ENCODE measurements at places on chromosomes 11 and 22.

GRCh38 chr22:33806191-33806590, 114.1 kb downstream of the LARGE1 start:
- DNase-seq: no peak

DNA sequence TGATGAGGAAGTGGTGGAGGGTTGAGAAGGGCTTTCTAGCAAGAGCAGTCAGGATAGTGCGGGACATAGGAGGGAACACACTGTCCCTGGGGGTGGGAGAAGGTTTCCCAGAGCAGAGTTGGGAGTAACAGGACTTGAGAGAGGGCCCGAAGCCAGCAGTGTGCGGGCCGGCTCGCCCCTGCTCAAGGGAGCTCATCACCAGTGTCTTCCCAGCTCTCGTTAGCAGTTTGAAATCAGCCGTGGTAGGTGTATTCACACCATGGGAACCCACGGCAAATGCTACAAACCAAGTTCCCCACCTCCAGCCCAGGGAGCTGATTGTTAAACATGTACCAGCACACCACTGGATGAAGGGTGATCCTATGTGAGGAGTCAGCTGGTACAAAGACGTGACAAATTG, 66.2 kb upstream of the EIF3D start:
- DNase-seq: no peak

GRCh38 chr22:22010358-22010757, 27.8 kb upstream of the TOP3B start:
- DNase-seq: no peak

- no peak for DNase-seq
Measured at GRCh38 chr22:40434106-40434505, 63.7 kb downstream of the SGSM3 start.
